ENCODE measurements at places on chromosomes 5 and 9. TPM values are rescaled to one million over a fixed set of nuclear protein-coding genes. Genes with fewer than 3 reads are reported as not detected.

Gene BARHL1
- total RNA-seq = not detected

Gene TMCO6
- total RNA-seq = 21.6 TPM

Gene PCDHB2
- total RNA-seq = 0.13 TPM

Gene SHROOM1
- 3.2 TPM for total RNA-seq

Gene DMAC1
- 65.4 TPM for total RNA-seq

Gene KIF4B
- total RNA-seq = 0.05 TPM

Gene NEURL1B
- total RNA-seq = 0.26 TPM

Gene NUTM2G
- not detected for total RNA-seq

Gene SLIT3
- total RNA-seq = 0.05 TPM

Gene MED7
- total RNA-seq = 12.3 TPM

Gene PTGDS
- total RNA-seq = not detected

Gene HRH2
- total RNA-seq = 0.05 TPM

Gene EIF4E1B
- not detected for total RNA-seq

Gene PCA3
- total RNA-seq = not detected

Gene CDC20B
- total RNA-seq = not detected

Gene IFNA13
- total RNA-seq = not detected

Gene COQ4
- 39.4 TPM for total RNA-seq

Gene EHMT1
- 97.3 TPM for total RNA-seq

Gene BTNL8
- not detected for total RNA-seq

Gene COL5A1
- total RNA-seq = 0.13 TPM

Gene ATP10B
- total RNA-seq = not detected

Gene TEX48
- total RNA-seq = not detected

Gene IFNA21
- total RNA-seq = not detected

Gene SLC6A19
- not detected for total RNA-seq

Gene AK6
- 50.7 TPM for total RNA-seq

Gene MEGF10
- total RNA-seq = 0.05 TPM

Gene PCDHB12
- total RNA-seq = not detected

Gene WDR55
- total RNA-seq = 22.7 TPM

Gene LIFR
- 0.10 TPM for total RNA-seq

Gene ELAVL2
- total RNA-seq = 1.3 TPM

Gene TAS2R1
- total RNA-seq = not detected

Data from GM12878 (cell line).